GM04504 (cell line): ENCODE measurements at places on chromosomes 13 and 19.

- DNase-seq, result peak; percentile 28
Measured at GRCh38 chr13:27359199-27359821, 65.1 kb upstream of the GTF3A start.

DNA sequence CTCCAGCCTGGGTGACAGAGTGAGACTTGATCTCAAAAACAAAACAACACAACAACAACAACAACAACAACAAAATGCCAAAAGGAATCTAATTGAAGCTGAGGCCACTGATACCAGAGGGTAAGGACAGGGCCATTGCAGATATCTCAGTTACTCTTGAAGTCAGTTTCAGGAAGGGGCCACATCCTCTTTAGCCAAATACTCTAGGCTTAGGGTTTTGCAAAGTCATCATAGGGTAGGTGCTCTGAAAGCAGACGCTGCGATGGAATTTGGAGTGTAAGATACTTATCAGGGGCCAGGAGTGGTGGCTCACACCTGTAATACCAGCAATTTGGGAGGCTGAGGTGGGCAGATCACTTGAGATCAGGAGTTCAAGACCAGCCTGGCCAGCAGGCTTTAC lies 46.6 kb upstream of the UBAC2 start:
- DNase-seq, result no peak

GRCh38 chr13:50167224-50167947 lies 152.1 kb downstream of the KCNRG start:
- no peak for DNase-seq

DNA sequence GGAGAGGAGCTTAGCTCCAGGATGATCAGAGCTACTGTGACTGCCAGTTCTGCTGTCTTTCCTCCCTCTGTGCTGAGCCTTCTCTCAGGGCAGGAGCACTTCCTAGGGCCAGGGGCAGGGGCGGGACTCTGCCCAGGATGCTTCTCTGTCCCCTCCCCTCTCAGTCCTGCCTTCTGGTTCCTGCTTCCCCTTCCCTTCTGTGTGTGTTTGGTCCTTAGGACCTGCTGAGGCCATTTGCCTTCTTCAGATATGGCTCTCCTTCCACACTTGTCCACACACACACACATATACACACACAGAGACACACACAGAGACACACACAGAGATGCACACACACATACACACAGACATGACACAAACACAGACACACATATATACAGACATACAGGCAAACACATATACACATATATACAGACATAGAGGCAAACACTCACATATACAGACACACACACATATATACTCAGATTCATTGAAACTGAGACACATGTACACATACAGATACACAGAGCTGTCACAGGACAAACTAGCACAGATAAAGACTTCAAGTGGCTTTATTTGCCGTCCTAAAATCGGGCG lies 22.0 kb upstream of the CD177 start:
- no peak for DNase-seq

- no peak for DNase-seq
Measured at GRCh38 chr13:83386609-83387008, 495.7 kb downstream of the SLITRK1 start.

- DNase-seq, result no peak
Measured at GRCh38 chr13:48163061-48163460, 68.2 kb upstream of the MED4 start.

- DNase-seq, result no peak
Measured at GRCh38 chr13:36526897-36527296, 94.6 kb downstream of the CCNA1 start.

DNA sequence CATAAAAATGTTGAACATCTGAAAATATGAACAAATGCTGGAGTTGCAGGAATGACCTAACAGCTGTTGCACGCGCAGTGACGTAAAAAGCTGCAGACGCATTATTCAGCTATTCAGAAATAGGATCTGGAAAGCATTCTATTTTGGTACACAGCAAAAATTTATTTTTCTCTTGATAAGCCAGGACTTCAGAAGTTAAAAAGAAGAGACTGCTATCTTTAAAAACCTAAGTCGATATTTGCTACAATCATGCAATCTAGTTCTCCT lies 36.9 kb upstream of the STARD13 start:
- DNase-seq, result peak; percentile 46

GRCh38 chr13:25179011-25179410 lies 6.9 kb upstream of the AMER2 start:
- DNase-seq, result no peak

DNA sequence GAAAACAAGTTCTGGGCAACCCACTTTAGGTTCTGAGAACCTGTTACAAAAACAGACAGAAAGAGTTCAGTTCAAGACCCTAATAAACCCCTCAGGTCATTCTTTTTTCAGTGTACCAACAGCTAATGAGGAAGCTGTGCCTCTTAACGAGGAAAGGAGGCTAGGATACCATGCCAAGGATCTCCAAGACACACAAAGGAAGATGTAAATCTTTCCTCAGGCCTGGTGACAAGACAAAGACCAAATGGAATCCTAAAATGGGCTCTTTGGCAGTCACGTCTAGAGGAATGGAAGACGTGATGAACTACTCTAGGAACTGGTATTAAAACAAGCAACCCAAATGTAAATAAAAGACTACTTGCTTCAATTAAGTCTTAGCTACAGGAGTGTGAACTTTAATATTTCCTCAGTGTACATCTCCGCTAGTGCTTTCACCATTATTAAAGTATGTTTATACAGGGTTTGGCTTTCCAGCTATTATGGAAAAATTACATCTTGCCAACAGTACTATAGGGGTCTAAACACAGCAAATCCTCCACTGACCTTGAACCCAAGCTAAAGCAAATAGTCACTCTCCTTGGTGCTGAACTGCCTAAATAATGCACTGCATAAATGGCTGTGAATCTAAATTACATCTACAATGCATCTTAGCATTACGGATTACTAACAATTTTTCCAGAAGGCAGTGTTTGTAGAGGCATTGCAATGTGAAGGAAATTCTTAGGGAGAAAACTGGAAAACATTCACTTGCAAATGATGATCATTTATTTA lies 42.3 kb downstream of the ENOX1 start:
- DNase-seq, result no peak

- no peak for DNase-seq
Measured at GRCh38 chr13:25262261-25262660, 25.0 kb downstream of the MTMR6 start.

- no peak for DNase-seq
Measured at GRCh38 chr19:6241056-6241455, 38.7 kb downstream of the MLLT1 start.

GRCh38 chr13:112114391-112114790 lies 47.4 kb downstream of the SOX1 start:
- no peak for DNase-seq
